NCI-H1930 (cell line): ENCODE measurements at places on chromosomes 13 and 19.

DNA sequence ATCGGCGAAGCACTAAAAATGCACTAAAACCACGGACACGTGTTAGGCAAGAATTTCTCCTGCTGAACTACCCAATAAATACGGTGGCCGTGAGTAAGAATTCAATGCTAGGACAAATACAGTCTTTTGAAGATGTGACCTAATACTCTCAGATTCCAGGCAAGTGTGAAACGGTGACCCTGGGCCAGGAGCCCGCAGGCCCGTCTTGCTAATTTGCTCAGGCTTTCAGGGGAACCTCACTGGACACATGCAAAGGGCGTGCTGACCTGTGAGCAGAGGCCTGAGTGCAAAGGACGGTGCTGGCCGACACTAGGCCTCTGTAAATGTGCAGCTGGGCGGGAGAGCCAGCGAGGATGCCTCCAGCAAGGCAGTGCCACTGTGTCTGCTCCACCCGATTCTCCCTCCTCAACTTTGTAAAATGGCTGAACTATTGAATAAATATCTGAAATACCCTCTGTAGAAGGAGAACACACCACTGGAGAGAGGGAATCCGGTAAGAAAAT, 70.1 kb downstream of the STK24 start:
- no peak for DNase-seq

DNA sequence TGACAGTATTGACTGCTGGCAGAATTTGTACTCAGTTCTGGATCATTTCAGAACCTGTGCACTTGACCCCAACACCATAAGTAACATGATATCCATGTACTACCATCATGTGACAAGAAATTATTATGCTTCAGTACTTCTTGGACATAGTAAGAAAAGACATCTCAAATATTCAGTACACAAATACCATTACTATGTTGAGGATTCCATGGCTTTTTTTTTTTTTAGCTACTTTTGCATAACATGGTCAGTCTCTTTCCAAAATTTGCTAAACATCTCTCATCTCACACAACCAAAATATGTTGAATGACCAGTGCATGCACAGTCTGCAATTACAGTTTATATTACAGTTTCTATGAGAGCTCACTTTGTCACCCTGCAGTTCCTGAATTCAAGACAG, 85.3 kb downstream of the FLT1 start:
- no peak for DNase-seq

DNA sequence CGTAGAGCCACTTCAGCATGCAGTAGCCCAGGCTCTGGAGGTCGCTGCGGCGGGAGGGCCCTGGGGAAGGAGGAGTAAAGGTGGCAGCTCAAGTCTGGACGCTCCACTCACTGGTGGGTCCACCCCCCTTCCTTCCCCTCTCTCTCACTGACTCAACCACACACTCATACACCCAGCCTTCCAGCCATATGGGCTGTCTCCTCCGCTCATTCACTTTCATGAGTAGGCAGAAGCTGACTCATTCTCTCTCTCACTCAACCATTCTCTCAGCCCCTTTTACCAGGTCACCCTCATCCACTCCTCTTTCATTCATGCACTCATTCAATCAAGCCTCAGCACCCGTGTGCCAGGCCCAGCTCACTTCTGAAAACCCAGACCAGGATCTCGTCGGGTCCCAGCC, 27.5 kb upstream of the SIGLEC11 start:
- DNase-seq = no peak

- DNase-seq = no peak
These were observed 33.2 kb downstream of the CILP2 start for GRCh38 chr19:19571071-19571786.

- no peak for DNase-seq
These were observed 60.1 kb downstream of the PEPD start for GRCh38 chr19:33461256-33462111.

- DNase-seq = no peak
These were observed 18.9 kb upstream of the LRP3 start for GRCh38 chr19:33175156-33175782.

- DNase-seq = no peak
These were observed 12.2 kb downstream of the LAIR1 start for GRCh38 chr19:54352546-54352945.

GRCh38 chr13:106859533-106859904, 291.6 kb upstream of the ARGLU1 start:
- DNase-seq = no peak

DNA sequence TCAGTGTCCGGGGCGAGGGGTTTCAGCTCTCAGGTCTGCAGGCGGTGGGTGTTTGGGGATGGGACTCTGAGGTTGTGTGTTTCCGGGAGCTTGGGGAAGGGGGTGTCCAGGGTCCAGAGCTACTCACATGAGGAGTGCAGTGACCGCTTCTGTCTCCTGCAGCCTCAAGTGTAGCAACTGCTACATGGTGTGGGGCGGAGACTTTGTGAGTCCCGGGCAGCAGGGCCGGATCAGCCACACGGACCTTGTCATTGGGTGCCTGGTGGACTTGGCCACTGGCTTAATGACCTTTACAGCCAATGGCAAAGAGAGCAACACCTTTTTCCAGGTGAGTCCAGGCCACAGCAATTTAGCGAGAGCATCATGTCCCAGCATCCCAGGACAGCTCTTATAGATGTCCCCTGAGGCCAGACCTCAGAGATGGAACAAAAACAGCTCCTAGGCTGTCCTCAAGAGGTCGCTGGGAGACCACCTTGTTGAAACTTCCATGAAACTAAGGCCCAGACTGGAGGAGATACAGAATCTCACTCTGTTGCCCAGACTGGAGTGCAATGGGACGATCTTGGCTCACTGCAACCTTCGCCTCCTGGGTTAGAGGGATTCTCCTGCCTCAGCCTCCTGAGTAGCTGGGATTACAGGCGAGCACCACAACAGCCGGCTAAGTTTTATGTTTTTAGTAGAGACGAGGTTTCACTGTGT, 44.9 kb downstream of the RYR1 start:
- peak; percentile 36 for DNase-seq

DNA sequence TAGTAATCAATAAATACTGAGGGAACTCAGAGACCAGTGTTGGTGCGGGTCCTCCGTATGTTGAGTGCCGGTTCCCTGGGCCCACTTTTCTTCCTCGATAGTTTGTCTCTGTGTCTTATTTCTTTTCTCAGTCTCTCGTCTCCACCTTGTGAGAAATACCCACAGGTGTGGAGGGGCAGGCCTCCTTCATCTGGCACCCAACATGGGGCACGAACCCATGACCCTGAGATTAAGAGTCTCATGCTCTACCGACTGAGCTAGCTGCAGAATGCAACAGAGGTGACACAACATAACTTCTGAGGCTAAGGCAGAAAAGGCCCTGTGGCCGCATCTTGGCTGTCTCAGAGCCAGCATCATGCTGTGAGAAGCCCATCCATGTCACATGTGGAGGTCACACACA, 5.3 kb upstream of the ZNF613 start:
- DNase-seq = no peak

- DNase-seq = peak; percentile 81
These were observed 177.5 kb downstream of the DCLK1 start for GRCh38 chr13:35953537-35954206.

- no peak for DNase-seq
These were observed 8.7 kb downstream of the SIGLECL1 start for GRCh38 chr19:51259348-51260245.
